ENCODE measurements at places on chromosomes 6 and 20. TPM values are rescaled to one million over a fixed set of nuclear protein-coding genes. Genes with fewer than 3 reads are reported as not detected.

The ZDHHC14 gene
- 2.0 TPM for total RNA-seq

The BPIFB4 gene
- not detected for total RNA-seq

The ID4 gene
- not detected for total RNA-seq

The C6orf15 gene
- total RNA-seq, result not detected

The HLA-DRA gene
- total RNA-seq, result 5.6 TPM

The PTK6 gene
- 0.78 TPM for total RNA-seq

Measured in activated CD4-positive, alpha-beta memory T cell treated with anti-CD3 and anti-CD28 coated beads for 36 hours (primary cell).